ENCODE measurements at places on chromosomes 11 and 22.

DNA sequence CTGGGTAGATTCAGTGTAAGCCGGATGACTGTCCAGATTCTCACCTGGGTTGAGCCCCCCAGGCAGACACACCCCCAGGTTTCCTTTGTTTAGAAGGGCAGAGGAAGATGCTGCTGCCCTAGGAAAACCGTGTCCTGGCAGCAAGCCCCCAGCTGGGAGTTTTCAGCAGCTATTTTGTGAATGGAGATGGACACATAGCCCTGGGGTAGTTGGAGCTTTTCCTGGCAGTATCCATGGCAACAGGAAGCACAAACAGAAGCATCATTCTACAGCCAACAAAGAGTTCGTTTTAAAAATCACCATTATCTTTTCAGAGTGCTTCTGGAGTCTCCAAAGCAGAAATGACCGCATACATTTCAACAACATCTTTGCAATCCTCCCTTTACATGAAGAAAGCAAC lies 245.5 kb downstream of the BRD1 start:
- no peak for DNase-seq

DNA sequence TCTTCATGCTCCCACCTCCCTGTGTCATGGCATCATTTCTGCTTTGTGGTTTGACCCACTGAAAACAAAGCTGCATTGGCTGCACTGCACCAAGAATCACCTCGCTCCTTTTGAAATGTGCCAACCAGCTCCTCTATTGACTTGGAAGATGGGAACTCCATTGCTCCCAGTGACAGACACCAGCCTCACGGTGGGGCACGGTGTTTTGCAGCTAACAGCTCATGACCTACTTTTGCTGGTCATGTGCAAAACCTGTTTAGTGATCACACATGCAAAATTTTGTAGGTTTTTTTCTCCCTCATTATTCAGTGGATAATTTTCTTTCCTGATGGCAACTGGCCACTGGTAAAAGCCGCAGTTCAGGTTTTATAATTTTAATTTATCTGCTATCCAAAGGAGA lies 36.8 kb downstream of the ARFGAP2 start:
- DNase-seq: no peak

- no peak for DNase-seq
Observed at GRCh38 chr11:116876656-116877055, 39.2 kb upstream of the APOA1 start.

DNA sequence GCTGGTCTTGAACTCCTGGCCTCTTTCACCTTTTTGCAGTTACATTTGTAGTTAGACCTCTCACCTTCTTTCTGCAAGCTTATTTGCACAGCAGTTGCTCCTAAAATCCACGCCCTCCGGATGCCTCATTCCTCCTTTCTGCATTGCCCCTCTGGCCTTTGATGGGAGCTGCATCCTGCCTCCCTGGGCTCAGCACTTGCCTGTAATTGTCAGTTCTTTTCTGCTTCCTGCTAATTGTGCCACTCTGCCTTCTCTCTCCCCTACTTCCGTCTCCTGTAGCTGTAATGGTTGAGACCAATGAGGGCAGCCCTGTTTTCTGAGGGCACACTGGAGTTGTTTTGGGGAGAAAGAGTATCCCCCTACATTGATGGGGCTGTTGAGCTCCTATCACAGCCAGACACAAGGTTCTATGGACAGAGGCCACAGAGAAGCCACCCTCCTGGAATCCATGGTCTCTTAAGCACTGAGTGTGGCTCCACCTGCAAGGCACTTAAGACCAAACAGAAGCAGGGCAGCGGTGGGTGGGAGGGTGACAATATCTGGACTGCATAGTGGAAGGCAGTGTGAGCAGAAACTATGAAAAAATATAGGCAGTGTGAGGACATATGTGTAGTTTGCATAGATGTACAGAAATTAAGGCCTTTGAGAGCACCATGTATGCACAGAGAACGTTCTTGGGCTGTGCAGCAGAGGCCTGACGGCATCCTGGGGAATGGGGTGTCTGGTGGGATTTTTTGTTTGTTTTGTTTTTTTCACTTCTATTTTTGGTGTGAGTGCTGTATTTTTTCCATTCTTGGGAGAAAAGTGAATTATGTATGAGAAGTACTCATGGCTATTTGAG lies 30.5 kb downstream of the YDJC start:
- no peak for DNase-seq

DNA sequence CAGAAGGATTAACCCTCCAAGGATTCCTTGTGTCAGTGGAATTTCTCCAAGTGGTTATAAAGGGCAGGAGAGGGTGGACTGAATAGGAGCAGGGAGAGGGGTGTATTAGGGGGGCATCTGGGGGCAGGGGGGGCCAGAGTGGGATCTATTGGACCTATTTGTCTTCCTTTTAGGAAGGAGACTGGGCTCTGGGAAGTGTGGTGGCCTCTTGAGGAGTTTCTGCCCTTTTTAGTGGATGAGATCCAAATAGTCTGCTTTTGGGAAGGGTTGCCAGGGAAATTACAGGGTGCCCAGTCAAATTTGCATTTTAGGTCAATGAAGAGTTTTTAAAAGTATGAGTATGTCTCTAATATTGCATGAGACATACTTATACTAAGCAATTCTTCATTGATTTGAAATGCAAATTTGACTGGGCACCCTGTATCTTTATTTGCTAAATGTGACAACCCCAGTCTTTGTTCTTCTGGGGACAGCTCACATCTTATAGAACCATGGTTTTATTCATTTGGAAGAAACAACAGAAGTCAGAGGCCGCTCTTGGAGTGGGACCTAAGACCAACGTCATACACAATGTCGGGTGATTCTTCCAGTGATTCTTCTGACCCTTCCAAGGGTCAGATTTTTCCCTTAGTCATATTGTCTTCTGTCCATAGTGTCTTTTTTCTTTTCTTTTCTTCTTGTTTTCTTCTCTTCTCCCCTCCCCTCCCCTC lies 429 bp upstream of the SLC22A6 start:
- no peak for DNase-seq

DNA sequence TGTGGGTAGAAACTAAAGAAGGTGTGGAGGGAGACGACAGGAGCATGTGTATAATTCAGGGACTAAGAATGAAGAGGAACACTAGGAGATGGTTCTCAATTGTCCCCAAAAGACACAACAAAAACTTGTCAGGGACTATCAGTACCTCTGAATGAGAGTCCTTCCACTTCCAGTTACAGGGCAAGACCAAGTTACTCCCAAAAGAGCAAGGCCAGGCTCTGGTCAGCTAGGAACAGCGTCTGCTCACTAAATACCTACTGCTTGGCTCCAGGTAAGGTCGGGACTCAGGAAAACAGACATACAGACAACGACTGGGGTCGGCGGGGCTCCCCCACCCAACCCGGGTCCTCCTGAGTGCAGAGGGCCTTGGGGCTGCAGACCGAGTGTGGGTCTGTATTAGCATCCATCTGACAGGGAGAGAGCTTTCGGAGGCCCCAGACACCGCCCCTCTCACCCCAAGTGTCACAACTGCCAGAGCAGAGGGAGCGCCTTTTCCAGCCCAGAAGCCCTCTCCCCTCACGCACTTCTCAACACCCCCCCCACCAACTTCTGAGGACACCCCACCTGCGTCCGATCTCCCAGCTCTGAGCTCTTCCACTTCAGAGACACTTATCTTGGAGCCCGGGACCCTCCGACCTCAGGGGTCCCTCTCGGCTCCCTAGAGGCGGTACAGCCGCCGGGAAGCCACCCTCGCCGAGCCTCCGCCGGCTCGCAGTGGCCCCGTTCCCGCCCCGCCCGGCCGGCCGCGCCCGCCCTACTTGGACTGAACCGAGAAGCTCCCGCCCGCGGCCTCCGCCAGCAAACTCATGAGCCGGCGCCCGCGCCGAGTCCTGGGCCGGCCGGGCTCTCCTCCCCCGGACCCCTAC lies 522 bp downstream of the RHOG start:
- peak; percentile 40 for DNase-seq

- DNase-seq: no peak
Observed at GRCh38 chr11:91536366-91536765, 688.3 kb upstream of the FAT3 start.

- DNase-seq: no peak
Observed at GRCh38 chr11:61004180-61004611, 32.7 kb downstream of the CD6 start.

- DNase-seq: no peak
Observed at GRCh38 chr11:117166491-117166890, 12.1 kb upstream of the SIDT2 start.

DNA sequence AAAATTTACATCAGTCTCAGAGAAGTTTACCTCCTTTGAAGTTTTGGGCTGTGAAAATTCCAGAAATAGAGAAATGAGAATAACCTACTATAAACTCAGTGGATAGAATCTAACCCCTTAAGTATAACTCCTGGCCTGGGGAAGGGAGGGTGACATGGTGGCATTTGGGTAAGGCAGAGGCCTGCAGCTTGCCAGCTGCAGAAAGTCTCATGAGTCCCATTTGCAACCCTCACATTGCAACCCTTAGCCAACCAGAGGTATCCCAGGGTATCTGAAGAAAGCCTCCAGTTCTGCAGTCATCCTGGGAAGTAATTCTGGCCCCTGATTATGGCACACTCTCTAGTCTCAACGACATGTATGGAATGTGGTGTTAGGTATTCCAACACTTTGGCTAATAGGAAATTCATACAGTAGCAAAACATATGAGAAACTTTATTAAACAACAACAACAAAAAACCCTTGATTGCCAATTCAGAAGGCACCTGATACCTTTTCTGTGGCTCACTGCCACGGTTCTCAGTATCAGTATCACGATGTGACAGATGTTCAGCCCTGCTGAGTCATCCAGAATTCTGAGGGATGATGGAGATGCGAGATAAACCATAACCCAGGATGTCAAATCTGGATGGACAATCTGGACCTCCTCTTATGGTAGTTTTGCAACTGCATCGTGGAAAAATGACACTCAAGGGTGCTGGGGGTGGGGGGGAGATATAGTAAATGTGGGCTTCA lies 743.4 kb downstream of the NELL1 start:
- DNase-seq: peak; percentile 76

DNA sequence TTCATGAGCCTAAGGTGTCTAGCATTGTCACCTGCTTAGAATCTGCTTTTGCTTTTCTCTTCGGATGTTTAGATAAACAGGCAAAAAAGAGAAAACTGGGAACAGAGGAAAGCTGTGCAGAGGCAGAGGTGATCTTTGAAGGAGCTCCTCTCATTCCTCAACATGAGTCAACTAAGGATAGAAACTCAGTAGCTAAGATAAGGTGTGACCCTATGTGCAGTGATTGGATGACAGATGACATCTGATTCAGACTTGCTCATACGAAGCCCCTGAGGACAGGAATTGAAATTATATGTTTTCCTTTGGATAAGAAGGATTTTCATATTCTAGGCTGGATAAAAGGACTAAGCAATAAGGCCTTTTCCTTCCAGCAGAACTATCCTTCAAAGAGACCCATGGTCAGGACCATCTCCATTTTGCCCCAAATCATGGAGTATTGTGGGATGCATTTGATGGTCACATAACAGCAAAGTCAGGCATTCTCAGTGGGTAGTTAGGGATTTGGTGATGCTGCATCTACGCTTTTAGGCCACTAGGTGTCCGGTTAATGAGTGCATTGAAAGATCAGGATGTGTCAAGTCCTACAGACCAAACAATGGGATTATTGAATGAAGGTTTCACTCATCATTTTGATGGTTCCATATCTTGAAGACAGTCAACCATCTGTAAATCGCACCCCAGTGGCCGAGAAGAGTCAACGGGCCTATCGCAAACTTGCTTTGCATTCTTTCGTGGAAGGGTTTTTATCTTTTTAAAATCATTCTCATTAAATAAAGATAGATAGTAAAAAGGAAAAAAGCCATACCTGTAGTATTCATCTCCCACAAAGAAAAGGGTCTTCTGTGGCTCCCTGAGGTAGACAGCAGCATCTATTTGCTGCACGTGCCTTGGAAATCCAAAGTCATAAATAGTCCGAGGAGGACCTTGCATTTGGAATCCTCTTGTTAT lies 32.2 kb downstream of the MMP20 start:
- DNase-seq: no peak

DNA sequence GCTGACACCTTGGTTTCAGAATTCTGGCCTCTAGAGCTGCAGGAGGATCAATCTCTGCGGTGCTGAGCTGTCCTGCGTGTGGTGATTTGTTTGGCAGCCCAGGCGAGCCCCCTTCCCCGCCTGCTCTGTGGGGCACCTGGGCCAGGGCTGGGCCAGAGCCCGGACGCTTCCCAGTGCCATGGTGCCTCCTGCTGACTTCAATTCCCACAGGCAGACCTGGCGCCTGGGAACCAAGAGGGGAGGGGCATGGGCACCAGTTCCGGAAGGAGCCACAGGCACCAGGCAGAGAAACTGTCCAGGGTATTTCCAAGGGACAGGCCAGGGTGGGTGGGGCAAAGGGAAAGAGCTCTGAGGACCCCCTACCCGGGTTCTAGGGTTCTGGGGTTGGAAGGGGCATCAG lies 197.8 kb downstream of the CTTN start:
- DNase-seq: no peak

- peak; percentile 79 for DNase-seq
Observed at GRCh38 chr11:67382276-67383136, 9.1 kb upstream of the CLCF1 start.

- no peak for DNase-seq
Observed at GRCh38 chr22:46842606-46843005, 80.2 kb downstream of the TBC1D22A start.

- DNase-seq: no peak
Observed at GRCh38 chr11:13316528-13316961, 39.0 kb downstream of the BMAL1 start.
